ENCODE measurements at places on chromosomes 6 and 20.

GRCh38 chr6:29097803-29098202, 1.5 kb upstream of the OR2J1 start:
- DNase-seq, result no peak

DNA sequence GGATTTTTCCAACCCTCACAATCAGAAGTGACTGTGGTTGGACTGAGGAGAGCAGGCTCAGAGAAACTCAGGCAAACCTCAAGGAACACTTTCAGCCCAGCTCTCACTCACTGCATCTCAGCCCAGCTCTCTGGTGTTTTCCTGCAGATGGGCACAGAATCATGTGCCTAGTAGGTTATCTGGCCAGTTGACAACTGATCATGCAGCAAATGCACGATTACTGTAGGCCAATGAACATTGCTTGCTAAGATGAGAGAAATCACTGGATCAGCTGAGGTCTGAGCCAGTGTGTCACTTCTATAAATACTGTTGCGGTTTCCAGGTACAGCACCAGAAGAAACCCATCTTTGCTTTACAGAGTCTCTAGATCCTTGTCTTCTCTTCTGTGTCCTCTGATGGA, 540.5 kb downstream of the CD83 start:
- DNase-seq, result no peak

DNA sequence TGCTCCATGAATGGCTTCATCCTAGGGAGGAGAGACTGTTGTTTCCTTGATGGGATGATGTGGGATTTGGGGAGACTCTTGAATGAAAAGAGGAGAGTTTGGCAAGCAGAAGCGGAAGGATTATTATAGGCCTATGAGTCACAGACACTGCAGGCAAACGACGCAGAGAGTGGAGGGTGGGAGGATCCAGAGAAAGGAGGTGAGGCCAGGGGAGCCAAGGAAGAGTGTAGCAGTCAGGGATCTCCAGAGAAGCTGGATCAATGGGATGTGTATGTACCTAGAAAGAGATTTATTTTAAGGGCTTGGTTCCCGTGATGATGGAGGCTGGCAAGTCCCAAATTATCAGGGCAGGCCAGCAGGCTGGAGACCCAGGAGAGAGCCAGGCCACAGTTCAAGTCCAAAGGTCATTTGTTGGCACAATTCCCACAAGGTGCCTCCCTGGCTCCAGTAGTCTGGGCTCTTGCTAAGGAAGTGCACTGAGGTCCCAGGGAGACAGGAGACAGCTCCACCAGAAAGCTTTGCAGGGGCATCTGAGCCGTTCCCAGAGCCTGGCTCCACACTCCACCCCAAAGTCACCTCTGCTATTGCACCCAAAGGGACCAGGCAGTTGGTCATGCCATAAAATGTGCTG, 76.0 kb downstream of the ADTRP start:
- no peak for DNase-seq

- DNase-seq, result no peak
Observed at GRCh38 chr6:32148289-32149091, 3.2 kb downstream of the PRRT1 start.

GRCh38 chr6:43699564-43700186, 12.1 kb upstream of the MRPS18A start:
- no peak for DNase-seq

- DNase-seq, result no peak
Observed at GRCh38 chr6:49524541-49524940, 24.8 kb downstream of the GLYATL3 start.

DNA sequence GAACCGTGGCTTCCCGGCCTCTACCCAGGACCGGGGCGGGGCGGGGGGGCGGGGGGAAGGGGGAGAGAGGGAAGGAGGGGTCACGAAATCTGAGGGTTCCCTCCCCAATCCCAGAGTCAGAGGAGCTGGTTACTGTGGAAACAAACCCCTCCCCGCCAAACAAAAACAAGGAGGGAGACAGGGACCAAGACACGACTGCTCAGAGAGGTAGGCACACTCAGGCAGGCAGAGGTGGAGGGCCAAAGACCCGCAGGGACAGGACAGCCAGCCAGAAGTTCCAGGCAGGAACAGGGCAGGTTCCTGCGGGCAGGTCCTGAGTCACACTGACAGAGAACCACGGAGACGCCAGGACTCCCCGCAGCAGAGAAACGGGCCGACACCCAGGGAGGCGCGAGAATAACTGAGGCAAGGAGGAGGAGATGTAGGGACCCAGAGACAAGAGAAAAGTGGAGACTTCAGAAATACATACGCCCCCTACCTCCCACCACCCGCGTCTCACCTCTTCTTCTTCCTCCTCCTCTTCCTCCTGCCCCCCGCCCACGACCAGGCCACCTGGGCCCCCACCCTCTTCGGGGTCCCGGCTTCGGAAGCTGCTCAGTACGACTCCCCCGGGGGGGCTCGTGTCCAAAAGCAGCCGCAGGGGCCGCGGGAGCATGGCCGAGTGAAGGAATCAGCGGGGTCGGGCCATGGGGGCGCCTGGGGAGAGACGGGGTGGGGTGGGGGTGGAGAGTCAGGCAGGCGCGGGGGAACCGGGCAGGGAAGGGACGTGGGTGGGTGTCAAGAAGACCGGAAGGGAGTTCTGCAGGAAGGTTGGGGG, 578 bp downstream of the RGL2 start:
- no peak for DNase-seq

GRCh38 chr6:32154514-32155161, 697 bp downstream of the PPT2 start:
- DNase-seq, result peak; percentile 75

DNA sequence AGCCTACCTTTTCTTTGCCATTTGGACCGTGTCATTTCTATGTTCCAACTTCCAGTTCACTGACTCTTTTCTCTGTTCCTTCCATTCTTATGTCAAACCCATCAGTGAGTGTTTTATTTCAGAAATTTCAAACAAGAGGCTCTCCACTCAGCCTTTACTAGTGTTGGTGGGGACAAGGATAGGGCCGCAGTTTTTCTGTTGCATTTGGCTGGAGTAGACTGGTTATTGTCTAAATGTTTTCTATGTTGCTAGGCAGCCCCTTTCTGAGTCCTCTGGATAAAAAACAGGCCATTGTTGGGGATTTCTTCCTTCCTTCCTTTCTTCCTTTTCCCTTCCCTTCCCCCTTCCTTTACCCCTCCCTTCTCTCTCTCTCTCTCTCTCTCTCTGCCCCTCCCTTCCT, 288.6 kb downstream of the PRKN start:
- DNase-seq, result no peak

DNA sequence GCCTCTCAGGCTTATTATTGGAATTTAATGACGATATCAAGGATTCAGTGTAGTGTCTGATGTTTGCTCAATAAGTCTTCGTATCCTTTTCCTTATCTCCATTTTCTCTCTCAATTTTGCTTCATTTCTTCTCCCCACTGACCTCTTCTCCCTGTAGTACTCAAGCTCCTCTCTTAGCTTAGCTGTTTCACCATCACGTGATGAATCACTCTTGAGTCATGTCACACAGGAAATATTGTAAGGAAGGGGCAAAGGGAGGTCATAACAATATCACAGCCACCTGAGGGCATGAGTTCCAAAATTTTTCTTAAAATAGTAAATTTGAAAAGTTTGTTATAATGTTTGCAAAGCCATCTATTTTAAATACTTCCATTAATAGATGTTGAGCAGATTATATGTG, 392.2 kb upstream of the MARCKS start:
- no peak for DNase-seq

GRCh38 chr6:163412801-163413344, 1.6 kb upstream of the QKI start:
- no peak for DNase-seq

DNA sequence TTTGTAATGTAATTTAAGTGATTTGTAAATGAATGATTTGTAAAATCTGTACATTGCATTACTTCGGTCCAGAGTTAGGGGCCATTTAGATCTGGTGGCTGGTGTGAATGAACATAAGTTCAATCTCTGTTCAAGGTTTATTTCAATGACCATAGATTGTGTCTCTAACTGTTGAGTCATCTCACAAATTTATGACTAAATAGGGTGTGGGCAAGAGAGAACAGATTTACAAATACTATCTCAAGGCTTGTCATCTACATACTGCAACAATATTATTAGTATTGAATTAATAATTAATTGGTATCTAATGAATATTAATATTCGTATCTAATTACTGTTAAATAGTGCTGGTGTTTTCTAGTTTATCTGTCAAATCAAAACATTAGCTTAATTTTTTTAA, 115.3 kb upstream of the EDN1 start:
- no peak for DNase-seq

DNA sequence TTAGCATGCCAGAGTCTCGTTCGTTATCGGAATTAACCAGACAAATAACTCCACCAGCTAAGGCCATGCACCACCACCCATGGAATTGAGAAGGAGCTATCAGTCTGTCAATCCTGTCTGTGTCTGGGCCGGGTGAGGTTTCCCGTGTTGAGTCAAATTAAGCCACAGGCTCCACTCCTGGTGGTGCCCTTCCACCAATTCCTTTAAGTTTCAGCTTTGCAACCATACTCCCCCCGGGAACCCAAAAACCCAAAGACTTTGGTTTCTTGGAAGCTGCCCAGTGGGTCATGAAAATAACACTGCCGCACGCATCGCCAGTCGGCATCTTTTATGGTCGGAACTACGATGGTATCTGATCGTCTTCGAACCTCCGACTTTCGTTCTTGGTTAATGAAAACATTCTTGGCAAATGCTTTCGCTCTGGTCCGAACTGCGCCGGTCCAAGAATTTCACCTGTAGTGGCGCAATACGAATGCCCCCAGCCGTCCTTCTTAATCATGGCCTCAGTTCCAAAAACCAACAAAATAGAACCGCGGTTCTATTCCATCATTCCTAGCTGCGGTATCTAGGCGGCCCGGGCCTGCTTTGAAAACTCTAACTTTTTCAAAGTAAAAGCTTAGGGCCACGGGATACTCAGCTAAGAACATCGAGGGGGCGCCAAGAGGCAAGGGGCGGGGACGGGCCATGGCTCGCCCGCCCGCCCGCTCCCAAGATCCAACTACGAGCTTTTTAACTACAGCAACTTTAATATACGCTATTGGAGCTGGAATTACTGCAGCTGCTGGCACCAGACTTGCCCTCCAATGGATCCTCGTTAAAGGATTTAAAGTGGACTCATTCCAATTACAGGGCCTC, 1958.5 kb upstream of the DEFB115 start:
- DNase-seq, result no peak

DNA sequence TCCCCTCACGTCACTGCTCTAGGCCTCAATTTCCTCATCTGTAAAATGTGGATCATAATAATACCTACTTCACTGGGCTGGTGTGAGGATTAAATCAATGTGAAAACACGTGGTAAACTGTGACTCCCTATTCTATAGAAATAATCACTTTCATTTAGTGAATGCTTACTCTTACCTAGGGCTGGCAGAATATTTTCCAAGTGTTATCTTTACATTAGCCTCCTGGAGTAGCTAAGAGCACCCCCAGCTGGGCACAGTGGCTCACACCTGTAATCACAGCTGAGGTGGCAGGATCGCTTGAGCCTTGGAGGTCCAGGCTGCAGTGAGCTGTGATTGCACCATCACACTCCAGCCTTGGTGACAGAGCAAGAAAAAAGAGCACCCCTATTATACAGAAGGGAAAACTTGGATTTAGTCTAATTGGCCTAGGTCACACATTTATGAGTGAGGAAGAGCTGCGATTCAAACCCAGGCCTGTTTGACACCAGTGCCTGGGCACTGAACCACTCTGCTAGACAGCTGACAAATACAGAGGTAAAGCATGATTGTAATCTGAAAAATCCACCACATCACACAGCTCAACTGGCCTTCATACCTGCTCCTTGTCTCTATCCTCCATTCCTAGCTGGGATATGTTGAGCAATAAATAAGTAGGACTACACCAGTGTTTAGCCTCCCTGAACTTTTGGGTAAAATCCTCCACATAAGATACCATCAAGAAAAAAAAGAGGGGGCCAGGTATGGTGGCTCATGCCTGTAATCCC, 1.4 kb upstream of the SNTA1 start:
- DNase-seq, result no peak

DNA sequence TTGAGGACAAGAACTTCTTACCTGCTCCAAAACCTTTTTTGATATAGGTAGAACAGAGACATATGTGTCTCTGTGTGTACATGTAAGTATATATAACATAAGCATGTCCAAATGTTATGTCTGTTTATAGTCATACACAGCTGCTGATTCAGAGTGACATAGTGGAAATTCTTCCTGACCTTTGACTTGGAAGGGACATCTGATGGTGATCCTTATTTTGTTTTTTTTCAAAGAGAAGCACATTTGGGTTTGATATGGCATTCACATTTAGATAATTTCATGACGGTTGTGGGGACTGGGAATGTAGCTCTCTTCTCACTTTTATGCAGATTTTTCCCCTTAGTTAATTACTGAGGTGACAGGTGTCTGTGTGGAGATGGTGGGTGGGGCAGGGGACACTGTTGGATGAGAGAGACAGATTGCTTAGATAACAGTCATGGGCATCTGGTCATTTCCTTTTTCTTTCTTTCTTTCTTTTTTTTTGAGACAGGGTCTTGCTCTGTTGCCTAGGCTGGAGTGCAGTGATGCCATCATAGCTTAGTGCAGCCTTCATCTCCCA, 39.0 kb downstream of the FARS2 start:
- DNase-seq, result no peak

- peak; percentile 3 for DNase-seq
Observed at GRCh38 chr6:41644297-41644879, 6.1 kb downstream of the MDFI start.

- DNase-seq, result no peak
Observed at GRCh38 chr6:39980839-39981580, 46.7 kb upstream of the MOCS1 start.

DNA sequence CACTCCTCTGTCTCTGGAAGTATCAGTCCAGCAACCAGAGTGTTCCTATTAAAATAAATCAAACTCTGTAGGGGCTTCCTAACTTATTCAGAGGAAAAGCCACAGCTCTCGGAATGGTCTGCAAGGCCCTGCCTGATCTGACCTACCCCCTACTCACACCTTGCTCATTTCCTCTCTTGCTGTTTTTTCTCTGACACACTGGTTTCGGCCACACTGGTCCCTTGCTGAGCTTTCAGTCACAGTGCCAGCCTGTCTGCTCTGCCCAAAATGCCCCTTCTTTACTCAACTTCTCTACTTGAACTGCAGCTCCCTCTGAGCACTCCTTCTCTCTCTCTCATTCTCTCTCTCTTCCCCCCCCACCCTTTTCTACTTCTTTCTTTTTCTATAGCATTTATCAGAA, 430.2 kb downstream of the UTRN start:
- DNase-seq, result no peak

GRCh38 chr6:49326347-49326746, 136.7 kb downstream of the MMUT start:
- no peak for DNase-seq

GRCh38 chr6:75893058-75893775, 144.2 kb downstream of the MYO6 start:
- DNase-seq, result no peak

GRCh38 chr6:158662607-158662953, 12.7 kb downstream of the SYTL3 start:
- no peak for DNase-seq

Measured in 8988T (cell line).